ENCODE measurements at places on chromosomes 13 and 19.

- DNase-seq: no peak
Observed at GRCh38 chr13:61362522-61362921, 53.1 kb downstream of the PCDH20 start.

- DNase-seq: no peak
Observed at GRCh38 chr19:45978156-45978555, 4.5 kb upstream of the NOVA2 start.

DNA sequence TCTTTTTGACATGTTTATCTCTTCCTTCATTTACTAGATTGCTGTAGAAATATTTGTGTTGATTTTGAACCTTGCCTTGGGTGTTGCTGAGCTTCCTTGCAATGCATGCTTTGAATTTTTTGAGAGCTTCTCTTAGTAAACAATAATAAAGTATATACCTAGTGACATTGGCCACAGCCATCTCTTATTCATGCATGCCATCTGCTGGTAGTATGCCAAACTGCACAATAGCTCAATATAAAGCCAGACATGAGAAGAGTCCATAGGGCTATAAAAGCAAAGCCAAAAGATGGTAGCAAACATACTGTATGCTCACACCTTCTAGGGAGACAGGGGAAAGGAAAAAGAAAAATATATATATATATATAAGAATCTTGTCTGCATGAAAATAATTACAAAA lies 18.9 kb upstream of the ZSCAN5A start:
- DNase-seq: no peak

GRCh38 chr19:9189535-9189934 lies 10.8 kb downstream of the OR7D2 start:
- DNase-seq: no peak

DNA sequence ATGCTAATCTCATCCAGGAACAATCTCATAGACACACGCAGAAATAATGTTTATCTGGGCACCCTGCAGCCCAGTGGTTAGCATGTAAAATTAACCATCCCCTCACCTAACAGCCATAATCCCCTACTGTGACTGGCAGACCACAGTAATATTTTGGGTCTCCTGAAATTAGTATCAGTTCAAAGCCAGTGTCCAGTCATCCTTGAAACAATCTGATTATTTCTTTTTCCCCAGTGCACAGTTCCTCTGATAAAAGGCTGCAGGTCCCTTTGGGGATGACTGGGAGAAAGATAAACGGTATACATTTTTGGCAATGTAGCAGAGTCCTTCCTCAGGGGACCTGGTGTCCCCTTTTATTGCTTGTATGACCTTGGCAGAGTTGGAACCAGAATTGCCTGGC lies 50.4 kb upstream of the CYSLTR2 start:
- DNase-seq: no peak

DNA sequence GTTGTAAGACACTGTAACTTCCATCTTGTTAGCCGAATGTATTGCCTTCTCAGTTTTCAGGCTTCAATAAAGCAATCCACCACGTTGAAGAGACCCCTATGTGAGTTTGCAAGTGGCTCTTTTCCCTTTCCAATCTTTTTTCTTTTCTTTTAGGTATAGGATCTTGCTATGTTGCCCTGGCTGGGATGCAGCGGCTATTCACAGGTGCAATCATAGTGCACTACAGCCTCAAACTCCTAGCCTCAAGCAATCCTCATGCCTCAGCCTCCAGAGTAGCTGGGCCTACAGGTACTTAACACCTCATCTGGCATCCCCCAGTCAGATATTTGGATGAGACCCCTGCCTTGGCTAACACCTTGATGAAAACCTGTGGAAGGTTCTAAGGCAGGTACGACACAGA lies 33.5 kb upstream of the FEM1A start:
- no peak for DNase-seq

Data from activated CD4-positive, CD25-positive, alpha-beta regulatory T cell treated with anti-CD3 and anti-CD28 coated beads, Interleukin-2, amount 50 U/mL, for 72 hours (primary cell).